ENCODE measurements at places on chromosomes 2 and 18.

DNA sequence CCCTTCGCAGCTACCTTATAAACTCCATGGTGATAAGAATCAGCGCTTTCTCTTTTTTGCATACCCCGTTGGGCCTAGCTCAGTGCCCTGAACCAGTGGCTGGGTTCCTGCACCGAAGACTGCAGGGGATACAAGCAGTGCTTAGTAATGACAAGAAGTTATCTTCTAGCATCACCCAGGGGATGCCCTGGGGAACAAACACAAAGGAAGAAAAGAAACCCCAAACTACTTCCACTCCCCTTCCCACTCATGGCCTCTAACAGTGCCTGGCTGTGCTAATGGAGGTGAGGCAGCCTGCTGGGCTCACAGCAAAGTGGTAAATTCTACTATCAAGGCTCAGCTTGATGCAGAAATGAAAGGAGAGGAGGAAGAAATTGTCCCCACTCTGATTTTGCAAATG is 314.7 kb downstream of the TXNL1 start:
- no peak for DNase-seq

GRCh38 chr2:26567534-26567933 is 73.6 kb downstream of the CIB4 start:
- DNase-seq: no peak

DNA sequence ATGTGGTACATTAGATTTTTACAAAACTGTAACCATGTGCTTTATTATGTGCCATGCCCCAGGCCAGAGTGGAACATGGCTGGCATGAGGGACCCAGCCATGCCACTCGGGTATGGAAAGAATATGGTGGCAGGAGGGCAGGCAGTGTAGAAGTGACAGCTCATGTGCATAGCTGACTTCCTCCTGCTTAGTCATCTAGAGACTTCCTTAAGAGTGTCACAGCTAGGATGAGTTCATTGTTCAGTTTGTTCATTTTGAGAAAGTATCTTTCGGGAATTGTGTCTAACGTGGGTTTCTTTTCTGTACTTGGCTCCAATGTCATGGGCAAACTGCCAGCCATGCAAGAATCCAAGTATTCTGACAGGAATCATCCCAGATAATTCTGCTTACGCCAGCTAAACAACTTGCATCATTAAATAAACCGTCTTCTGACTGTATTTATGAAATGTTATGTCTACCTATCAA is 94.3 kb upstream of the ITGB6 start:
- no peak for DNase-seq

DNA sequence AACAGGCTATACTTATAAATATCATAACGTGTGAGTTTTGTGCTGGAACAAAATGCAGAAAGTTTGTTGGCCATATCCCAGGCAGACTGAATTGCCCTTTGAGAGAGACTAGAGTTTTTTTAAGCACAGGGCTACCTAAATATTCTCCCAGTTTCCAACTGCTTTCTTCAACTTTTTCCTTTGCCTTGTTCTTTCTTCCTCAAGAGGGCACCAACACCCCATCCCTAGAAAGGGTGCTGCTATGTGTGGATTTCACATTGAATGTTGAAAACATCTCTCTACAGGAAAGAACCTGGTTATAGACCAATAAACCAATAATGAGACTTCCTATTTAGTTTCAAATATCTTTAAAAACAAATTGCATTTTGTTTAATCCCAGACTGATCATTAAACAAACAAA is 87.9 kb downstream of the ICOS start:
- DNase-seq: no peak

GRCh38 chr2:218406949-218407618 is 7.4 kb downstream of the CTDSP1 start:
- DNase-seq: no peak

- DNase-seq: no peak
Measured at GRCh38 chr2:226020176-226020575, 620.7 kb downstream of the NYAP2 start.

GRCh38 chr2:183024339-183025095 is 13.7 kb downstream of the NCKAP1 start:
- DNase-seq: no peak

- no peak for DNase-seq
Measured at GRCh38 chr2:111632661-111633060, 251.3 kb downstream of the ANAPC1 start.

GRCh38 chr2:20115902-20116301 is 64.5 kb upstream of the LAPTM4A start:
- no peak for DNase-seq

GRCh38 chr2:80971-81736 is 34.8 kb upstream of the FAM110C start:
- DNase-seq: no peak

DNA sequence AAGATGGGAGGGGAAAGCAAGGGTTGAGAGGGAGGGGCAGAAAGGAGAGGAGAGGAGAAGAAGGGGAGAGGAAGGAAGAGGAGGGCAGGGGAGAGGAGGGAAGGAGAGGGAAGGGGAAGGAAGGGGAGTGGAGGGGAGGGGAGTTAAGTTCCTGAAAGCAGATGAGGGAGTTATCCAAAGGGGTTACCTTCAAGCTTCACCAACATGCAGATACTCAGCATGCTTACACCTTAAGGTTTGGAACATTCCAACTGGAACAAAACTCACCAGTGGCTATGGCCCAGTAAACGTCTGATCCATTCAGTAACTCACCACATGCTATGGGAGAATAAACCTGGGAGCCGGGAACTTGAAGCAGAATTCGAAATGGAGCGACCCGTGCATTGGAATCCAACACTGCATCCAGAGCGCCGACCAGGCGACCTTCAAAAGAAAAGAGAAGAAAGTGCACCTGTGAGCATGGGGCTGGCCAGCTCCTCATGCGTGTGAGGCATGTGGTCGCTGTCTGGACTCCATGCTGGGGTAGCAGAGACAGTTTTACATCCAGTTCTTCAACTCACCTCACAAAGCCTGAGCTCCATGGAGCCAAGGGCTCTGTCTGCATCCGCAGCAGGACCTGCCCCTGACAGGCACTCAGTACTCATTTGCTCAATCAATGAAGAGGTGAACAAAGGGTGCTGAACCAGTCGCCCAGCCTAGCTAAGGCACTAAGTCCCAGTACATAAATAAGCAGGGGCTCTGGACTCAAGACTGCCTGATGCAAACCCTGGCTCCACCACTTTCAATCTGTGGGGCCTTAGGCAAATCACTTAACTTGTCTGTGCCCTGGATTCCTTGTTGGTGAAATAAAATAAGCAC is 61.0 kb downstream of the TBC1D8 start:
- no peak for DNase-seq

GRCh38 chr2:231890896-231891513 is 35.2 kb downstream of the NPPC start:
- DNase-seq: peak; percentile 77

DNA sequence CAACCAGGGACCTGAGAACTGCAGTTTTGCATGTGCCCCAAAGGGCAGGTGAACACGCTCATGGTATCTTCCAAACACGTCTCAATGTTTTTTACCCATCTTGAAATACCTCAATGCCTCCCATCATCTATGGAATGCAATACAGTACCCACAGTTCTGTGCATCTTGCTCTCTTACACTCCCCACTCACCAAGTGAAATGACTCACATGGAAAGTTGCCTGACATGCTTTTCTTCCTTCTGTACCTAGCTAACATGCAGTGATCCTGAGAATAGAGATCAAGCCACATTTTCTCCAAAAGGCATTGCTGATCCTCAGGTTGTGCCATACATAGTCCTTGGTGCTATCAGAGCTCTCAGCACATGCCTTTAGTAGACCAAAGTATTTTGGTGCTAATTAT is 373.9 kb downstream of the GPD2 start:
- DNase-seq: no peak

GRCh38 chr2:118913131-118913802 is 28.7 kb upstream of the MARCO start:
- DNase-seq: no peak

Data from NCI-H345 (cell line).